ENCODE measurements at places on chromosomes 5 and 9.

DNA sequence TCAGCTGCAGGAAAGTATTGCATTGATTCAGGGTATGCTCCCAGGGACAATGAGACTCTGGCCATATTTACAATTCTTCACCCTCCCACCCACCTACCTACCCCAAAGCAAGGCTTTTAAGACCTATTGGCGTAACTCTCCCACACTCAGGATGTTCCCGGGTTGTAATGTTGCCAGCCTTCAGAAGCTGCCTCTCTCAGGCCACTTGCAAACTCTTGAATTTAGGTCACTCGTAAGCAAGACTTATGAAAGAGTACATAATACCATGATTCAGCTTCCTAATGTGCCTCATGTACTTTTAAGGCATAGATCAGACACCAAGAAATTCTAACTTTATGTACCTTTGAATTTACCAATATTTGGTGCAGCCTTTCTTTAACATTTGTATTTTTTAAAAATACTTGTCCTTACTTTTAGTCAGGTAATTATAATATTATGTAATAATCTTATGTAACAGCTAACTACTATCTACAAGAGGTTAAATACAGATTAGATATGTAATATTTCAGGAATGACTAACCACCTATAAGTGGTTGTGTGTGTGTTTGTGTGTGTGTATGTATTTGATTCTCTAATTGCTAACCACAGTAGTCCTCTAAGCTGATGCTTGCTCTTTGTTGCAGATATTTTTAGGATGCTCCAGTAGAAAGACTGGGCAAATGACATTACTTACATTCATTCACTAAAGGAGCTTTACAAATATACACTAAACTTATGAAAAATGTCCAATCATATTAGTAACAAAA is 630.5 kb upstream of the MEF2C start:
- no peak for DNase-seq

DNA sequence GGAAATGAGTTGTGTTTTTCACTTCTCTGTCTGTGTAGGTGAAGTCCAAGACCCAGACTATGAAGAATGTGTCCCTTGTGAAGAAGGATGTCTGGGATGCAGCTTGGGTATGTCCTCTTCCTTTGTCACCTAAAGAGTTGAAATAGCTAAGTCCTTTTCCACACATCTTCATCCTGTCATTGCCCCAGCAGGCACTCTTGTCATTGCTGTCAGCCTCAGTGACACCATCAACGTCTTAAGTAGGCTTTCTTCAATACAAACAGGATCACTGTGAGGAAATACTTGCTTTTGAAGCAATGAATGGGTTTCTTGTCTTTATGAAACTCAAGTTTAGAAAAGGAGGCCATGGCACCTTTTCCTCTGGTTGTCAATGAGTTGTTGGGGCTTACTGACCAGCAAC is 153.6 kb downstream of the RFK start:
- no peak for DNase-seq

DNA sequence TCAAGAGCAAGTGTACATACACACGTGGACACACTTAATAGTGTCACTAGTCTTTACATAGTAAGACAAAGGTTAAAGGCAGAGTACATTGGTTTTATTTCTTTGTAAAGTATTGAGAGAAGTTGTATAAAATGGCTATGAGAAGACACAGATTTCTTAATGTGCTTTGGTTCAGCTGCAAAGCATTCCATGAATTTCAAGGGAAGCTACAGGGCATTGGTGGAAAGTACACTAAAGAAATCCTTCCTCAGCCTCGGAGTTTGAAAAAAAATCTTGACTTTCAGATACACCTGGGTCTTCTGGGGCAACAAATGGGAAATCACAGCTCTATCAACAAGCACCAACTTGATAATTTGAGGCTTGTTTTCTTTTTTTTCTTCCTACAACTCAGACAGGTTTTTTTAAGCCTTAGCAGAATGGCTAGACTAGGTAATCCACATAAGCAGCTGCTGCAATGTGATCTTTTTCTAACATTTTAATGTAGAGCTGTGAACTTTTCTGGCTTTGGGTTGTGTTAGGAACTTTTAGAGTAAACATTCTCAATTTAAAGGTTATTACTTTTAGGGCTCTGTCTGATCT is 140.4 kb upstream of the FST start:
- no peak for DNase-seq

- DNase-seq, result no peak
These were observed 44.1 kb downstream of the KCNV2 start for GRCh38 chr9:2761424-2761823.
